ENCODE measurements at places on chromosomes 16 and 17.

- DNase-seq = no peak
These were observed 34.3 kb downstream of the WNT9B start for GRCh38 chr17:46885415-46886309.

- no peak for DNase-seq
These were observed 469.1 kb downstream of the GRIN2A start for GRCh38 chr16:9713156-9713555.

DNA sequence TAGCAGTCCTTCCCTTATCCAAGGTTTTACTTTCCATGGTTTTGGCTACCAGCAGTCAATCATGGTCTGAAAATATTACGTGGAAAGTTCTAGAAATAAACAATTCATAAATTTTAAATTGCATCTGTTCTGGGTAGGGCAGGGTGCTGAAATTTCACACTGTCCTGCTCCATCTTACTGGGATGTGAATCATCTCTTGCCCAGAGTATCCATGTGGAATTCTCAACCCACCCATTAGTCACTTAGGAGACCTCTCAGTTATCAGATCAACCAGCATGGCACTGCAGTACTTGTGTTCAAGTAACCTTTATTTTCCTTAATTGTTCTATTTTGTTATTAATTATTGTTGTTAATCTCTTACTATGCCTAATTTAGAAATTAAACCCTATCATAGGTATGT is 202.8 kb upstream of the CPHXL start:
- no peak for DNase-seq

GRCh38 chr17:6084311-6085161 is 14.4 kb downstream of the WSCD1 start:
- no peak for DNase-seq

DNA sequence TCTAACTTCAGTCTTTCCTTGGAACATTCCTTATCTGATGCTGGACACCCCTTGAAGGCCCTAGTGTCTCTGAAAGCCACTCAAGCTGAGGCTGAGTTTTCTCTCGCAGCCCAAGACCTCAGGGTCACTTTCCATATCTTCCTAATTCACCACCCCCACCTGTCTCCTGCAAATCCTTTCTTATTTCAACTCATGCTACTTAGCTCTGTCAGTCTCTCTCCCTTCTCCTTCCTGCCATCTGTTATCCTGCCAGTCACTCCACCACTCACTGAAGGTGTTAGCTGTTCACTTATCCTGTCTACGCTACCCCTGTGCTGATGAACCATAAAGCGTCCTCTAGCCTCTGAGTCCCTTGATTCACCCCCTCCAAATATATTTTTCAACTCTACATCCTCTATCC is 143.9 kb upstream of the SHISA6 start:
- DNase-seq = no peak

- DNase-seq = peak; percentile 61
These were observed 31.1 kb downstream of the RAI1 start for GRCh38 chr17:17712268-17712924.

DNA sequence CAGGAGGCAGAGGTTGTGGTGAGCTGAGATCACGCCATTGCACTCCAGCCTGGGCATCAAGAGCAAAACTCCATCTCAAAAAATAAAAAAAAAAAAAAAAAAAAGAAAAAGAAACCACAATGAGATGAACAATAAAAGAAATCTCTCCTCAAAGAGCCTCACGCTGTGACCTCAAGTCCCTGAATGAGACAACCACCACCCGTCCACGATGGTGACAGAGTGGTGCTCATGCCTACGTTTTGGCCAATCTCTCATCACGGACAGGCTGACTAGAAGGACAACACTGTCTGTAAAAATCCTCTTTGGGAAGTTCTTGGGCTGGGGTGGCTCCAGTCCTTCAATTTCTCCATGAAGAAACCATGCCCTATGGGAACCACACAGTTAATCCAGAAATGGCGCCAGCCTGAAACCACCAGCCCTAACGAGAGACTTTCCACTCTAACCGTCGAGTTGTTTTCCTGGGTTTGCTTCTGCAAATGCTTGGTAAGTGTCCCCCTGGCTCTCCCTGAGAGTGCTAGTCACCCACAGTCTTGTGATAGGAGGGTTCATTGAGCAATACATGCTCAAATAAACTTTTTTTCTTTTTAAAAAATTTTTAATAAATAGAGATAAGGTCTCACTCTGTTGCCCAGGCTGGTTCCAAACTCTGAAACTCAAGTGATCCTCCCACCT is 15.0 kb upstream of the PRSS27 start:
- no peak for DNase-seq

- no peak for DNase-seq
These were observed 94.0 kb upstream of the GNAO1 start for GRCh38 chr16:56097306-56097705.

GRCh38 chr16:67449336-67449735 is 18.4 kb downstream of the HSD11B2 start:
- DNase-seq = no peak

GRCh38 chr16:6616746-6617145 is 715.9 kb upstream of the RBFOX1 start:
- no peak for DNase-seq

GRCh38 chr16:18041864-18042834 is 294.4 kb downstream of the NPIPA8 start:
- DNase-seq = no peak

GRCh38 chr16:79587897-79588296 is 12.6 kb downstream of the MAF start:
- DNase-seq = no peak

GRCh38 chr17:62085511-62086408 is 20.7 kb upstream of the MED13 start:
- no peak for DNase-seq

- no peak for DNase-seq
These were observed 41.7 kb downstream of the CREBBP start for GRCh38 chr16:3838600-3839401.

GRCh38 chr17:13740686-13741085 is 139.0 kb upstream of the HS3ST3A1 start:
- DNase-seq = no peak

DNA sequence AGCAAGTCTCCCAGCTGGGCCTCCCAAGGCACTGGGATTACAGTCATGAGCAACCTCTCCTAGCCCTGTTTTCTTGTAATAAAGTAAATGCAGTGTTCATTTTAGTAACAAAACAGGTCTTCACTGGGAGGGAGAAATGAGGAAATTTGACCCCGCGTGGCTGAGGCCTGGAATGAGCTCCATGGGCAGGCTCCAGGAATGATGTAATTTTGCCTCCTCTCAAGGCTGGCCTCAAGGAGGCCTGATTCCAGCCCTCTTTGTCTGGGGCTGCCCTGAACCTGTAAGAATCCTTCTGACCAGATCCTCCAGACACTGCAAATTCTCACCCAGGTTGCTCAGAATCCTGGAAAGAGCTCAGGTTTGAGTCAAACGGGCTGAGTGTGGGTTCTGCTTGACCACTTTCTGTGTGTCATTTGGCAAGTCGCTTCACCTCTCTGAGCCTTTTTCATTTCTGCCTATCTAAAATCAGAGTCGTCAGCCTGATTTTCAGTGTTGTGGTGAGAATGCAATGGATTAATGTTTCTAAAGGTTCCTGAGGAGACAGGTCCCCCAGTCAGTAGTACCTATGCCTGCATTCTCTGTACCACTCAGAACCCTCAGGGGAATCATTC is 57.1 kb downstream of the RAB11FIP4 start:
- DNase-seq = no peak

- DNase-seq = no peak
These were observed 37.8 kb upstream of the ADGRG1 start for GRCh38 chr16:57590654-57591085.

DNA sequence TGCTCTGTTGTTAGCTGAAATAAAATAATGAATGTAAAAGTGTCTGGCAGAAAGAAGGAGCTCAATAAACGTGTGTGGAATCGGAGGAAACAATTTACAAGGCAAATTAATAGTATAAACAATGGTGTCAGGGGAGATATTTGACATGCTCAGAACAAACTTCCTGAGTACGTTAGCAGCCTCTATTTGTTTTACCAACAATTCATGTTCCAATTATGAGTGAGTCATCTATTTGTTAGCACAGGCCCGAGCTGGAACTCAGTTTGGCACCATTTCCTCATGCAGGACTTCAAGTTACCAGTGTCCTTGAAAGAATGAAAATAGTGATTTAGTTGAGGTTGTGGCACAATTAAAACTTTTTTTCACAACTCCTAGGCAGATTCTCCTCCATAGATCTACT is 9.1 kb downstream of the ASIC2 start:
- DNase-seq = no peak

GRCh38 chr17:4599505-4600281 is 15.4 kb downstream of the SMTNL2 start:
- DNase-seq = no peak

- DNase-seq = no peak
These were observed at the start of gene LPCAT2 for GRCh38 chr16:55508941-55509931. Gene LPCAT2 (plus strand): TSS chr16:55509072. CDS start chr16:55509182, 110 bp downstream.

- DNase-seq = peak; percentile 68
These were observed 1.3 kb downstream of the TIMP2 start for GRCh38 chr17:78923660-78924453.

- DNase-seq = no peak
These were observed 31.8 kb upstream of the TENT4B start for GRCh38 chr16:50121278-50121677.

DNA sequence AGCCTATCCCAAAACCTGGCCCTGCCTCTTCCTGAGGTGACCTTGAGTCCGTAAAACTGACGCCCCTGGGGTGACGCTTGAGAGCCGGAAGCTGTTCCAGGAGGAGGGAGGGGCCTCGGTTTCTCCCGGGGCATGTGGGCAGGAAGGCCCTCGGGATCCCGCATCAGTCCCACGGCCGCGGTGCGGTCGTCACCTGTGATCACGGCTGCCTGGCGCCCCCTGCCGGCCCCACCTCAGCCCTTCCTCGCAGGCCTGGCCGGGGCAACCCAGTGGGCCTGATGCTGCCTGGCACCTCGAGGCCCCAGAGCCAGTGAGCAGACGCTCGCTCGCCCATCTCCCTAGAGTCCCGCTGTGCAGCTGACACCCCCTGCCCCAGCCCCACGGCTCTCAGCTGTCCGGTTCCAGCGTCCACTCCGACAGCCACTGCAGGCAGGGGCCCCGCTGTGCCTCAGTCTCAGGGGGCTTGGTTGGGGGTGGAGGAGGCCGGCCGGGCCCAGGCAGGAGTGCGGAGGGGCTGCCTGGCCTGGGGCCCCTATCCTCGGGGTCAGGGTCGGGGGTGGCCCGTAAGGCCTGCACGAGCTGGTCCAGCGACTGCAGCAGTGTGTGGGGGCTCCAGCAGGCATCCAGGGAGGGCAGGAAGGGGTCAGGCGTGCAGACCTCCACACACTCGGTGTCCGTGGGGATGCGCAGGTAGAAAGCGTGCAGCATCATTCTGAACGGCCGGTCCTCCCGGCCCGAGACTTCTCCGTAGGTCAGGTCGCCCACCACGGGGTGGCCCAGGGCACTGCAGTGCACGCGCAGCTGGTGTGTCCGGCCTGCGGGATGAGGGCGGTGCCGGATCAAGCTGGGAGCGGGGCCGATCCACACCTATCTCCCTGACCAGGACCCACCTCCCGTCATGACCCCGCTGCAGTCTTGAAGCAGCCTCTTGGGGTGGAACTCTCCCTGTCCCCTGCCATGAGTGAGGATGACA is 2.3 kb downstream of the RPUSD1 start:
- DNase-seq = peak; percentile 79

DNA sequence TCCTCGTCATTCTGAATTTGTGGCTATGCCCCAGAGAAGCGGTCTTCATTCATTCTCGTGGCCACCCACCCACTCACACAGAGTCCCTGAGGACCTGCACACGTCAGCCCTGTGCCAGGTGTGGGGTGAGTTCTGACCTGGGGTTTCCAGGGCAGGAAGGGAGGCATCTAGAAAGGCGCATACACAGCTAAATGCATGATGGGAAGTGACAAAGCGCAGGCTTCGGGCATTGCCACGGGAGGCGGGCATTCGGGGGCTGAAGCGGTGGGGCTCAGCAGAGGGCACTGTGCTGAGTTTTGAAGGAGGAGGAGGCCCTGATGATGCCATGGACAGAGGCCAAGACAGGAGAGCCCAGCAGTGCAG is 10.9 kb downstream of the UBALD2 start:
- no peak for DNase-seq

GRCh38 chr17:64706224-64707049 is 44.3 kb upstream of the SMURF2 start:
- DNase-seq = no peak

- DNase-seq = no peak
These were observed 186.2 kb downstream of the IRF8 start for GRCh38 chr16:86085161-86085611.

GRCh38 chr17:55463600-55463999 is 42.0 kb upstream of the MMD start:
- DNase-seq = no peak

DNA sequence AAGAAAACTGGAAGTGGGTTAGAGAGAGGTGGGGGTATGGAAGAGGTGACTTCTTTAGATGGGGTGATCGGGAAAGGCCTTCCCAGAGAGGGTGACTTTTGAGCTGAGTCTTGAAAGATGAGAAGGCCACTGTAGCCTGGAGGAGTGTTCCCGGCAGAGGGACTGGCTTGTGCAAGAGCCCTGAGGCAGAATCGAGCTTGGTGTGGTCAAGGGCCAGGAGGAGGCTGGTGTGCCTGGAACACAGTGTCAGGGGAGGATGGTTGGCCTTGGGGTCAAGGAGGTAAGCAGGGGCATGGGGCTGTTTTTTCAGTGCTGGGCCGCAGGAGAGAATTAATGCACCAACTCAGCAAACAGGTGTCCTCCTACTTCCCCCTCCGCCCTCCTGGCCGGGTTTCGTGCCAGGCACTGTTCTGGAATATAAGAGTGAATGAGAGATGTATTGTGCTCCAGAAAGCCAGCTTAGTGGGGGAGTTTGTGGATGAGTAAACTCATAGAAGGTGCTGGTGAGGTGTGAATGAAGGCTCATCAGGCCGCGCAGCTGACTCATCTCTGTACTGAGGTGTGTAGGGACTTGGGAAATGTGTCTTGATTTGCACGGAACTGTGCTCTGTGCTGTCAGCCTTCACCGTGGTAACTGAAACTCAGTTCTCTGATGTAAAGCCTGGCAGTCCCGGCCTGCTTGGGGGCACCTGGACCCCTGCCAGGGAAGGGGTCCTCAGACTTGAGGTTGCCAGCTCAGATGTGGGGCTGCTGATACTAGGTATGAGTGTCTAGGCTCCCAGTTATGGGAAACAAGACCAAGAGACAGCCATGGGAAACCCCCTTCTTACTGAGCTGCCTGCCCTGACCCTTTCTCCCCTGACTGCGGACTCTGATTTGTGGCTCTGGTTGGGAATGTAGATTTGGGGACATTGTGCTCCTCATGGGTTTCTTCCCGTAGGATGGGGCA is 15.3 kb downstream of the KSR1 start:
- DNase-seq = no peak

DNA sequence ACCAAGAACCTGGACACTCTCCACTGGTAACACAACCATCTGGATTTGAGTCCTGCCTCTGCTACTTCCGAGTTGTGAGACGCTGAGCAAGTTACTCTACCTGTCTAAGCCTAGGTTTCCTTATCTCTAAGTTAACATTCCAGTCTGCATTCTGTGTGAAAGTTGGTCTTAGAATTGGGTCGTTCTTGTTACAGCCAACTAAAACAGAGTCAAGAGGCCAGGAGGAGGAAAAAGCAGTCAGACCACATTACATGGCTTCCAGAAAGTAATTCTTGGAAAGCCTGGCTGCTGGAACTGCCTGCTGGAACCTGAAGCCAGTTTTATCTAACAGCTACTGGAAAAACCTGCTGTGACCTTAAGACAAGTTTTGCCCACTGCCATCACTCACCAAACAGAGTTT is 38.4 kb upstream of the XYLT1 start:
- DNase-seq = no peak

- DNase-seq = no peak
These were observed 9.7 kb downstream of the DRC7 start for GRCh38 chr16:57704011-57704904.

GRCh38 chr17:27532269-27533263 is 76.3 kb downstream of the KSR1 start:
- no peak for DNase-seq

Measured in GM12892 (cell line).